ENCODE measurements at places on chromosomes 16 and 17.

GRCh38 chr17:66542967-66543520, 240.6 kb downstream of the PRKCA start:
- DNase-seq = no peak

DNA sequence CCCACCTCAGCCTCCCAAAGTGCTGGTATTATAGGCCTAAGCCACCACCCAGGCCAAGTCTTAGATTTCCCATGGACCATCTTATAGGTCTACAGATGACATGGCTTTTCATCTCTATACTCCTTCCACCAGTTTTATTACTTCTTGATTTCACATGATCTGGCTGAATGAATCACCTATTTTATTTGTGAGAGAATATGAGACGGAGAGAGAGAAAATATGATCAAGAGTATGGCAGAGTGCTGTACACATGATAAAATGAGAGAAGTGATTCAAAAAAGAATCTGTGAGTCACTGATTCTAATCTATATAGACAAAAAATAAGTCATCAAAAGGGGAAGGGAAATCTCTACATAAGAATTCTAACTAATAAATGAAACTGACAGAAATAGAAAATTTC, 13.7 kb downstream of the ACSM1 start:
- DNase-seq = no peak

DNA sequence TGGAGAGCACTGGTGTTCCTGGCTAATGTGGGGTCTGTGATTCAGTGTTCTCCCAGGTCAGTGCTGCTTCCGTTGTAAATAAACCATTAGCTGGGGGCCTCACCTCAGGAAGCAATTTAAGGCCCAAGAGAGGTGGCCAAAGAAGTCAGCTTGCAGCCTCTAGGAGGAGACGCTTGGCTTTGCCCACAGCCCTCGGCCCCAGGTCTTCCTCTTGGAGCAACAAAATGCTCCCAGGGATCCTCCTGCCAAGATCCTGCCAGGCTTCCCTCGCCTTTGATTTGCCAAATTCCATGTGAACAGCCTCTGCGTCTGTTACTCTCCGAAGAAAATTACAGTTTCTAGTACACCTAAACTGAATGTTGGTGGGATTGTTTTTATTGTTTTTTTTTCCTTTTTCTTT, 62.4 kb upstream of the TBX2 start:
- no peak for DNase-seq

- no peak for DNase-seq
Measured at GRCh38 chr16:85474621-85475217, 138.4 kb upstream of the GSE1 start.

DNA sequence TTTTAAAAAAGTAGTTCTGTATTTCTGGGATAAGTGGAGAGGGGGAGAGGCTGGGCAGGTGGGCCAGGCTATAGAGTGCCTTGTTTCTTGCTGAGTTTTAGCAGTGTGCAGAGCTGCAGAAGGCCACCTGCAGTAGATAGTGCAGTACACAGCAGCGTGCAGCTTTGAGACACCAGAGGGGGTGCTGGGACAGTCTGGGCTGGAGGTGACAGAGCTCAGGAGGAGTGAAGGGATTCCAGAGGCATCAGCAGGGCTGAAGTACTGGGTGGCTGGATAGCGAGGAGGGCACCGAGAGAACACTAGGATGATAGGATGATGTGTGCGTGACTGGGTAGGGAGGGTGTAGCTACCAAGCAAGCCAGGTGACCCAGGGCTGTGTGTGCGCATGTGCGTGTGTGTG, 26.6 kb downstream of the LCMT1 start:
- no peak for DNase-seq

DNA sequence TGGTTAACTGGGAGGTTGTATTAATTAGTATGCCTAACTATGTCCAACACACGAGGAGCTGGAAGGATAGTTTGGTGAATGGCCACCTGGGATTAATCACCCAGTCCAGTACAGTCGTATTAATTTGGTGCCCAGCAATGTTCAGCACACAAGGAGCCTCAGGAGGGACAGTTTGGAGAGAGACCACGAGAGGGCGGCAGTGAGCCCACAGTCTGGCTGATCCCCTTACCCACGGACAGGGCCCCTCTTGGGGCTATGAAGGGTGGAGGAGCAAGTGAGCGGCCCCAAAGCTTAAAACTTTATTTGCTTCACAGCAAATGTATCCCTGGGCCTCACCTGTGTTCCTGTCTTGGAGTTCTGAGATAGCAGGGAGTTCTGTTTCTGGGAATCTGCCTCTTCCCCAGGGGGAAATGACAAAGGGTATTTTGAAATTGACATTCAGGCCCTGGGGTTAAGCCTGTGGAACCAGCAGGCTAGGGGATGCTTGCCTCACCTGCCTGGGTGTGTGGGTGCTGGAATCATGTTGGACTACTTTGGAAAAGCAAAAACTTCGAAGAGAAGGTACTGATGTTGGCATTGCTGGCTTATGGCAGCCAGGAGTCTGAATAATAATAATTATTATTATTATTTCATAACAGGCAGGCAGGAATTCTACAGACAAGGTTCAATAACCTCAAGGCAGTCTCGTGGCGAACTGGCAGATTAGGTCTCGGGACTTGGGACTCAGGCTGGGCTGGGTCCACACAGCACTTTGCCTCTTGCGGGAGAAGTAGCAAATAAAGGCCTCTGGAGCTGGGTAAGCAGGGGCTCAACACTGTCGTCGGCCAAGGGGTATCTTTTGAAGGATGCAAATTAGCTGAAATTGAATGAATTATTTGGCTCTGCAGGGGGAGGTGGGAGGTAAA, 227.6 kb upstream of the ASIC2 start:
- DNase-seq = peak; percentile 15

DNA sequence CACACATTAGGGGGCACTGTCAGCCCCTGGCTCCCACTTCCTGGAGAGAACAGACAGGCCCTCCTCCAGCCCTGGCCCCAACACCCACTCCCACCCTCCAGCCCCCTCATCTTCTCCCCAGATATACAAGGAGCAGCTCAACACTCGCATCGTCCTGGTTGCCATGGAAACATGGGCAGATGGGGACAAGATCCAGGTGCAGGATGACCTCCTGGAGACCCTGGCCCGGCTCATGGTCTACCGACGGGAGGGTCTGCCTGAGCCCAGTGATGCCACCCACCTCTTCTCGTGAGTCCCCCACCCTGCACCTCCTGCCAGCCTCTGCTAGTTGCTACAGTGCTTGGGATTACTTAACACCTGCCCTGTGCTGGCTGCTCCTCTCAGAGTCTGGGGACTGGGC, 14.4 kb downstream of the ADAM11 start:
- no peak for DNase-seq

GRCh38 chr17:6753006-6753445, 2.8 kb upstream of the XAF1 start:
- peak; percentile 69 for DNase-seq

DNA sequence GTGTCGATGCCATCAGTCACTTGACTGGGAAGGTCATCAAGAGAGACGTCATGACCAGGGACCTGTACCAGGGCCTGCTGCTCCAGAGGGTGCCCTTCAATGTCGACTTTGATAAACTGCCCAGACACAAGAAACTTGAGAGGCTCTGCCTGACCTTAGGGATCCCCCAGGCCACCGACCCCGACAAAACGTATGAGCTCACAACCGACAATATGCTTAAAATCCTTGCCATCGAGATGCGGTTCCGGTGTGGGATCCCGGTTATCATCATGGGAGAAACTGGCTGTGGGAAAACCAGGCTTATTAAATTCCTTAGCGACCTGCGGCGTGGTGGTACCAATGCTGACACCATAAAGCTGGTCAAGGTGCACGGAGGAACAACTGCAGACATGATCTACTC, 69.6 kb upstream of the ENDOV start:
- no peak for DNase-seq

DNA sequence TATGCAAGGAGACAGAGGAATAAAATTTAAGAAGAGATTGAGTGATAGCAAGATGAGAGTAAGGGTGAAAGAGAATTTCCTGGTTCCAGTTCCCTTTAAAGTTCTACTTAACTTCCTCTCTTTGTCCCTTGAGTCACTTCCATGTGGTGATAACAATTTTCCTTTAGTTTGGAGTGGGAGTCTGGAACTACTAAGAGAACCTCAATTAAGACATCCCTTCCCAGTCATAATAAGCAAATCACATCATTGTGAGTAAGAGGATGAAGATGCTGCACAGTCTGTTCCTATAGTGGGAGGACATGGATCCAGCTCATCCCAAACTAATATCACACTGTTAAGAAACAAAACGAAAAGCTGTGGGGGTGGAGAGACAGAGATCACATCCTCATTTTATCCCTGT, 24.4 kb downstream of the TBX21 start:
- no peak for DNase-seq

DNA sequence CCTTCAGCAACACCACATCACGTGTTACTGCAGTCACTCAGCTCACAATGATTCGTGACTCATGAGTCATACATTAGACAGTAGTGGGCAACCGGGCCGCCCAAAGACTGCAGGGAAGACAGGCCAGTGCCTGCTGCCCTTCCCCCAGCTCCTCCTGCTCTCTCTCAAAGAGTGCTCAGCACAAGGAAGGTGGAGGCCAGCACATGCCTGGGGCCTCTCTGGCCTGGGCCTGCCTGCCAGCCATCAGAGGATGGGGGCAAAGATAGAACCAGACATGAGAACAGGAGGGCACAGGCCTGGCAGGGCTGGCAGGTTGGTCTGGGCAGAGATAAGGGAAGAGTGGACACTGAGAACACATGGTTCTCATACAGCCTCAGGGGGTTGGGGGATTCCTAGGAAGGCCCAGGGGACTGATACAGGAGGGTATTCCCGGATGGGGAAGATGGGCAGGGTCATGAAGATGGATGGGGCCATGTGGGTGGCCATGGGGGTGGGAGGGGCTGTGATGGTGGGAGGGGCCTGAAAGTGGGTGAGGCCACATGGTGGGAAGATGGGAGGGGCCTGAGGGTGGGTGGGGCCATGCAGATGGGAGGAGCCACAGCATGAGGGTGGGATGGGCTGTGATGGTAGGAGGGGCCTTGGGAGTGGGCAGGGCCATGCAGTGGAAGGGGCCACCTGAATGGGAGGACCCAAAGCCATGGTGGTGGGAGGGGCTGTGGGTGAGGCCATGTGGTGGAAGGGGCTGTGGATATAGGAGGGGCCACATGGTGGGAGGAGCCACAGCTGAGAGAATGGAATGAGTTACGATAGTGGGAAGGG, 29.0 kb downstream of the KATNB1 start:
- DNase-seq = peak; percentile 26

- no peak for DNase-seq
Measured at GRCh38 chr17:16212793-16213192, 2.5 kb downstream of the NCOR1 start.

DNA sequence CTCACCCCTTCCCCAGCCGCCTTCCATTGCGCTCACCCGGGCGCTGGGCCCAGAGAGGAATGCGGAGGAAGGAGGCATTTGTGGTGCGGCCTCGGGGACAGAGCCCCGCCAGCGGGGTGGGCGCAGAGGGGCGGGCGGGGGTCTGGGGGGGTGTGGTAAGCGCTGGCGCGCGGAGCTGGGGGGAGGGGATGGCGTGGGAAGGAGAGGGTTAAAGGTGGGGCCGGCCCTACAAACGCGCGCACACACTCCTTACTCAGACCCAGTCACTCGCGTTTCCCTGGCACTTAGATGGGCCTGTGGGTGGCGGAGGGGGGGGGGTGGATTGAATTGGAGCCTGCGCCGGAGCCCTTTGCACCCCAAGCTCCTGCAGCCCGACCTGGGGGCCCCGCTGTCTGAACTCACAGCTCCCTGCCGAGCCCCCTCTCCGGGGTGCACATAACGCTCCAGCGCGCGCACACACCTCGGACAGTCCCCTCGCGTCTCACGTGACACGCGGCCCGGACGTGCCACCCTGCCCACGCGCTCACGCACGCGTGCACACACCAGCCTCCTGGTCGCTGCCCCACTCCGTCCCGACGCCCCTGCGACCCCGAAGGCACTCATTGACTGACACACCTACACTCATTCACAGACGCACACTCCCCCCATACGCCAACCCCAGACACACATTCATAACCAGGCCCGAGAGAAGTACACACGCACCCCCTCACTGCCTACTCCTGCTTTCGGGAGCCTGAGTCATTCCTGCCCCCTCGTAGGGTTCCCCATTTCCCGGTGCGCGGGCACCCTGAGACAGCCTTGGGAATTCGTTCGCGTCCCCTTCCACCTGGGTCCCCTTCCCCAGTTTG, 844 bp downstream of the TBKBP1 start:
- DNase-seq = no peak

GRCh38 chr16:48330841-48331192, 54.4 kb downstream of the SIAH1 start:
- DNase-seq = no peak

- no peak for DNase-seq
Measured at GRCh38 chr17:41061964-41062363, 2.0 kb upstream of the KRTAP2-3 start.

DNA sequence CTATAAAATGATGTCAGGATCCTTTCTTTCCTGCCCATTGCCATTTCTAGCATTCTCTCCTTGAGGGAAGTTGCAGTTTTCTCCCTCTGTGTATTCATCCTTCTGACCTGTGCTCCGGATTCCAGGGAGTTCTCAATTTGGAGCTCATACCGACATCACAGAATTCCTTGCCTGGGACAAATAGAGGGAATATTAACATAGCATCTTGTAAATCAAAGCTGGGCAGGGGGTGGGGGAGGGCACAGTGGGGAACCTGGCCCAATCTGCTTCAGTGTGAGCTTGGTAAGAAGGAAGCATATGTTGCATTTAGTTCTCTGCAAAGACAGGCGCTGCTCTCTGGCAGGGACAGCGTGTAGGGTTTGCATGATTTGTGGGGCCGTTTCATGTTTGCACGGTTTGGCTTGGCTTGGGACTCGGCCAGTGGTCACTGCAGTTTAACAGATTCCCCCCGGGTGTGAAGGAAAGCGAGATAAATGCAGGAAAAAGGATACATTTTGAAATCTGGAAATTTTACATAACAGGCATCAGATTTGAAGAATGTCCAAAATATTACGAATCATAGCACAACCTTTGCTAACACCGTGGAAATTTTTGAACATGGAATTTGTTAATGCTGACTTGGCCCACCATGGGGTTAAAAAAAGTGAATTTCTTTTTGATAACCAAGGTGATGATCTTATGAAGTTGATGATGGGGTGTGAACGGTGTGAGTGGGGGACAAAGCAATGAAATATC, 178.0 kb downstream of the WWOX start:
- no peak for DNase-seq

DNA sequence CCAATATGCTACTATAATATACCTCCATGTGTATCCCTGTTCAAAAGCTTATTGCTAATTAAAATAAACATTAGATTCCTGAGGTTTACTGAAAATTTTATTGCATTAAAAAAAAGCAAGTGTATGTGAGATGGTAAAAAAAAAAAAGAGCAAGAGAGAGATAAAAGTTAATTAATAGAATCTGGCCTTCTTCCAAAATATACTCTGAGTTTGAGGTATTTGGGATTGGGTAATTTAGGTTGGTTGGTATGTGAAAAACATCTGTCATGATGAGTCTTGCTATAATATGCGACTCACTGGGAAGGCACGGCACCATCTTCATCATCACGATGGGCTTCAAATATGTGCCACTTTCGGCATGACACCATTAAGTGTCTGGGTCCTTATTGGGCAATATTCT, 711.1 kb upstream of the SOX9 start:
- no peak for DNase-seq

Data from CD4-positive, alpha-beta T cell treated with Interleukin-1 beta for 1 hour (primary cell).